ENCODE measurements at places on chromosomes 3 and 15.

GRCh38 chr3:157746391-157746790 is 243.2 kb upstream of the VEPH1 start:
- DNase-seq = no peak

- peak; percentile 70 for DNase-seq
These were observed 57.5 kb upstream of the HACD2 start for GRCh38 chr3:123642182-123642956.

DNA sequence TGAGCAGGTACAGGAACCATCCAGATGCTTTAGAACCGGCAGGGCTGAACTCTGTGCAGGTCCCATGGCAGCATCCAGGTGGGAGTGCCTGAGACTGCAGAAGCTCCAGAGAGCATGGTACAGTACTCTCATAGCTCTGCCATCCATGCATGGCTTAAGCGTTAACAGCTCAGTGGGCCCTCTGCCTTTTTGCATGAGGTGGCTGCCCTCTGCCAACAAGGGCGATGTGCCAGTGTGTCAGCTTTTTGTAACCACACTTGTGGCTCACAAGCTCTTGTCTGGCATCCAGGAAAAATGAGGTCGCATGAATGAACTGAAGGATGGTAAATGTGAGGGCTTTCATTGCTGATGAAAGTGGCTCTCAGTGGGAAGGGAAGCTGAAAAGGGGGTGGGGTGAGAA is 950.1 kb downstream of the DIPK2A start:
- no peak for DNase-seq

GRCh38 chr3:59056706-59057105 is 6.9 kb upstream of the CFAP20DC start:
- no peak for DNase-seq

- DNase-seq = peak; percentile 44
These were observed 1.5 kb upstream of the SNX22 start for GRCh38 chr15:64149893-64150578.

DNA sequence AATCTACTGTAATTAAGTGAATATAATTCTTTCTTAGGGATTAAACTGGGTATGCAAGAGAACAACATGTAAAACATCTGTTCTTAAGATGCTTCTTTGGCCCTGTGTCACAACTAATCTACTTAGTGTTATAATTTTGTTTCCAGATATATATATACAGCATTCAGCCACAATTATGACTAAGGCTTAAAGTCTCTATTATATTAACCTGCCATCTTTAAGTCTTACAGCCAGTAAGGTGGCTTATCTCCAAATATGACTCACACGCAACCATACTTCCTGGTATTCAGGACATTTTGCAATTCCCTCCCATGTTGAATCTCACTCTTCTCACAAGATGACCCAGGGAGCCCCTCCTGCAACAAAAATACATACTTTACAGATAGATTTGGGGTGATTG is 6.6 kb upstream of the KBTBD8 start:
- DNase-seq = no peak

- DNase-seq = no peak
These were observed 27.9 kb downstream of the SOX2 start for GRCh38 chr3:181739628-181740027.

GRCh38 chr15:71225851-71226250 is 110.6 kb downstream of the THSD4 start:
- no peak for DNase-seq

GRCh38 chr3:72052841-72053409 is 268.0 kb upstream of the PROK2 start:
- peak; percentile 45 for DNase-seq

GRCh38 chr15:71143373-71144310 is 28.4 kb downstream of the THSD4 start:
- DNase-seq = no peak

GRCh38 chr3:59473636-59474035 is 423.8 kb upstream of the CFAP20DC start:
- DNase-seq = no peak

GRCh38 chr3:78911394-78911793 is 856.4 kb downstream of the ROBO1 start:
- DNase-seq = no peak

GRCh38 chr3:75248974-75249373 is 415.2 kb upstream of the FRG2C start:
- DNase-seq = no peak

DNA sequence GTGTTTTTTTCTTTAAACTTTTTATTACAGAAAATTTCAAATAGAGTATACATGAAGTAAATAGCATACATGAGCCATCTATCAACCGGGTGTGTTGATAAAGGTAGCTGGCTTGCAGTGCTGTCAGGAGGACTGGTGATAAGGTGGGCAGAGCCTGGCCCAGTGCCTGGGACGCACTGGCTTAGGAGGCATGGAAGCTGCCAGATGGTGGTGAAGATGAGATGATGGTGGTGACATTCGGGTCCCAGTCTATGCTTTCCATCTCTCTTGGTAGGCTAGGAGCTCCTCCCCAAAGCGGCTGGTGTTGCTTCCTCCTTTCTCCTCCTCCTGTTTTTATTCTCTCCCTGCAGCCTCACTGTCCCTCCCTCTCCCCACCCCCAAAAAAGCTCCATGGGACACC is 101.7 kb downstream of the ADCY5 start:
- peak; percentile 88 for DNase-seq
